ENCODE measurements at places on chromosomes 5 and 9.

DNA sequence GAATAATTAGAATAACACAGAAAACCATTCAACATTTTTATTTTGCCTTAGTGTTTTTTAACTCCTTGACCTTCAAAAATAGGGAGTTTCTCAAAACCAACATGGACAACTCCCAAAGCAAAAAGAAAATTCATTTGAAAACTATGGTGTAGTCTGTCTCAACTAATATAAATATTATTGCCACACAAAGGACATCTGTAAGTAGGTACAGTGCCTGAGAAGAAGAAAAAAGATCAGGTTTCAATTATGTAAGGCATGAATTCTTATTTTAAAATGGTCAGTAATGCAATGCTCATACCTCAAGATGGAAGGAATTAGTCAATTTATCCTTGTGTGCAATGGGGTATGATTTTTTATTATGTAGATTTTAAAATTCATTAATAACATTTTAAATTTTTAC lies 109.6 kb upstream of the CNTLN start:
- no peak for DNase-seq

- no peak for DNase-seq
These were observed 282.4 kb downstream of the ARHGEF28 start for GRCh38 chr5:73908395-73908794.

DNA sequence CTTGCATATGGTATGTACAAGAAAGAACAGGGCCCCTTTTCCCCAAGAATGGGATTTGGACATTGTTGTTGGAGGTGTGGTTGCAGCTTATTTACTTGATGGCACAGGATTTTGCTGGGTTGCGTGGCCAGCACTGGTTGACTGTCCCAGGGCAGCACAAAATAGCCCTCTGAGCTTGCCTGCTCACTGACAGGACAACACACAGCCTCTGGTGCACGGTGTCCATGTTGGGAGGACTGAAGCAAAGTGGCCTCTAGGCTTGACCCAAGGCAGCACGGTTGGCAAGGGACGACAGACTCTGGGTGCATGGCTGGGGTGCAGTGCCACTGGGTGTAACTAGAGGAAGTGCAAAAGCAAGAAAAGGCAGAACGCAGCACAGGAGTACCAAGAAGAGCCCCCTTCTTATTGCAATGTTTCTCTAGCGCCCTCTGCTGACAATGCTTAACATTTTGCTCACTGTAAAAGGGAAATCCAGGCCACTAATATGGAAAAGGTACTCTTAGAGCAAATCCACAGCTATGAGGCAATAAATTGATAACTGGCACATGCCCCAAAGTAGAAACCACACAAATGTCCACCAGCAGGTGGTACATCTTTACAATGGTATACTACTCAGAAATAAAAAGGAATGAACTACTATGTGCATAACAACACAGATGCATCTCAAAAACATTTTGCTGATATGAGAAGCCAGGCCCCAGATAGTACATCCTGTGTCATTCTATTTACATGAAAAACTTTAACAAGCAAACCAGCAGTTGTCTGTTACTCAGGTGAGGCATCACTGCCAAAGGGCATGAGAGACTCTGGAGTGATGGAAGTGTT lies 47.4 kb upstream of the BARX1 start:
- peak; percentile 54 for DNase-seq

- peak; percentile 76 for DNase-seq
These were observed 1.6 kb upstream of the ZNF608 start for GRCh38 chr5:124747791-124748686.

DNA sequence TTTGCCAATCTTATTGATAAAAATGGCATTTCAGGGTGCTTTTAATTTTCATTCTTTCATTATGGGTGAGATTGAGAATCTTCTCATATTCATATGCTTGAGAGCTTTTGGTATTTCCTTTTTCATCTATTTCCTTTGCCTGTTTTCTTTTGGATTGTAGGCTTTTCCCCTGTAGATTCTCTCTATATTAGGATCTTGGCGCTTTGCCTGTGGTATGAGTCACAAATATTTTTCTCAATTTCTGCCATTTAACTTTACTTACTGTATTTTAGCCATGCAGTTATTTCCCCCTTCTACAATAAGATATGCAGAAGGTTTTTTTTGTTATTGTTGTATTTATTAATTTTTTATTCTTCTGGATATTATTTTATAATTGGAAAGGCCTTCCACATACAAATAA lies 21.5 kb upstream of the KLF9 start:
- no peak for DNase-seq

GRCh38 chr5:59746241-59746765 lies 147.2 kb downstream of the PDE4D start:
- no peak for DNase-seq

GRCh38 chr5:120464627-120465435 lies 731 bp downstream of the PRR16 start:
- peak; percentile 86 for DNase-seq

GRCh38 chr9:91857291-91858212 lies 92.5 kb downstream of the ROR2 start:
- DNase-seq, result peak; percentile 69

DNA sequence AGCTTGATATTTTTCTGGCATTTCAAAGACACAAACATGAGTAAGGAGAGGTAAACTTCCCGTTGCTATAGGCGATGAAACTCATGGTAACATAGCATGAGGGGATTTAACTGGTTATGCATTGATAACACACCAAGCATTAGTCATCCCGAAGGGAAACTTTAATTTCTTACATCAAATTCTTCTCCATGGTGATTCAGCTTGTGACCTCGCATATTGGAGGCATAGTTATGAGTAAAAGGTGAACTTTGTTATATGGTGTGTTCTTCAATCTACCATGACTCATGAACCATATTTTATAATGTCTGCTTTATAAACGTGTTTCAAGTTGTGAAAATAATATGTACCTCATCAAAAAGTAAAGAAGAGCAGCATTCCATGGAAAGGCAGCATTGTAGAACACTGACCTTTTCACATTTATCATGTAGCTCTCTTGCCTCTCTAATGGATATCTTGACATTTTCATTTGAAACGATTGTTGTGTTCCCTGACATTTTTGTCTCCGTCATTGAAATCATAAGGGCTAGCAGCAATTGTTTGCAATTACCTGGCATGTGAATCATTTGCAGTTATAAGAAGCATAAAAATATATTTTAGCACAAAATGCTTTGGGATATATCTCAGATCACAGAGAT lies 491.8 kb downstream of the ANXA1 start:
- DNase-seq, result no peak

- no peak for DNase-seq
These were observed 55.5 kb downstream of the NNT start for GRCh38 chr5:43658509-43658908.

DNA sequence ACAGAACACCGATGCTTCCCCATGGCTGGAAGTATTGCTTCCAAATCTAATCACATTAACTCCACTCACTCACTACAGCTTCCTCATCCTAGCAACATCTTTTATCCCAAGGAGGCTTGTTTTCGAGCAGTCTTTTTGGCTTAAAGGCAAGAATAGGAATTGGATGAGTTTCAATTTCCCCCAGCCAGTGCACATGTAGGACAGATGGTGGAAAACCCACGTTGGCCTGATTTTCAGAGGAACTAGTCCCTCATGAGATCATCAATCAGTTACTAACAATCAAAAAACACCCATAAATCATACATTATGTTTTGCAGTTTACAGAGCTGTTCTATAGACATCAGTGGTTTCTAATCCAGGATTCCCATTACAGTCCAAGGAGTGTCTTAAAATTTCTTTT lies 48.5 kb upstream of the AGXT2 start:
- DNase-seq, result no peak

DNA sequence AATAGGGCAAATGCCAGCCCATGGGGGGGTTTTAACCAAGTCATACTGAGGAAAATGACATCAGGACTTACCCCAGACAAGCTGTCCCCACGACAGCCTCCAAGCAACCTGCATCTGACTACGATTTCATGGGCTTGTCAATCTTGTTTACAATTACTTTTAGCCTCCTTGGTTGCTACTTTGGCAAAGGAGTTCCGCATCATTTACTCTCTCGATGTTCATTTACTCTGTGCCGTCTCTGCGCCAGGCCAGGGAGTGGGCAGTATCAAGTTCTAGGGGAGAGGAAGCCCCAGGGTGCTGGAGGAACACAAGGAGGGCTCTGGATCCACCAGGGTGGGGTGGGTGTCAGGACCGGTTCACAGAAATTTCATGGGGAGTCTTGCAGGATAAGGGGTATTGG lies 23.9 kb downstream of the PTPN3 start:
- no peak for DNase-seq

- DNase-seq, result no peak
These were observed 10.9 kb upstream of the CLIC3 start for GRCh38 chr9:137007108-137007815.

DNA sequence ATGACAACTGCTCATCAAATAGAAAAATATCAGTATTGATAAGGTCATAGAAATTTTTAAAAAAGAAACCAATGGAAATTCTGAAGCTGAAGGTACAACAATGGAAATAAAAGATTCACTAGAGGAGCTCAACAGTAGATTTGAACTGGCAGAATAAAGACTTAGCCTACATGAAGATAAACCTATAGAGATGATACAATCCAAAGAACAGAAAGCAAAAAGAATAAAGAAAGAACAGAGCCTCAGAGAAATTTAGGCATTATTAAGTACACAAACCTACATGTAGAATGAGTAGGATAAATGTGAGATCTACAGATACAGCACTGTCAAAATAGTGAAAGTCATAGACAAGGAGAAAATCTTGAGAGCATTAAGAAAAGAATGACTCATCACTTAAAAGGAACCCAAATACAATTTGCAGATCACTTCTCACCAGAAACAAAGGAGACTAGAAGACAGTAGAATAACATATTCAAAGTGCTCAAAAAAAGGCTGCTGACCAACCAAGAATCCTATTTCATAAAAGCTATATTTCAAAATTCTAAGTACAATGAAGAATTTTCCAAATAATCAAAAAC lies 47.8 kb upstream of the HTR4 start:
- DNase-seq, result no peak

DNA sequence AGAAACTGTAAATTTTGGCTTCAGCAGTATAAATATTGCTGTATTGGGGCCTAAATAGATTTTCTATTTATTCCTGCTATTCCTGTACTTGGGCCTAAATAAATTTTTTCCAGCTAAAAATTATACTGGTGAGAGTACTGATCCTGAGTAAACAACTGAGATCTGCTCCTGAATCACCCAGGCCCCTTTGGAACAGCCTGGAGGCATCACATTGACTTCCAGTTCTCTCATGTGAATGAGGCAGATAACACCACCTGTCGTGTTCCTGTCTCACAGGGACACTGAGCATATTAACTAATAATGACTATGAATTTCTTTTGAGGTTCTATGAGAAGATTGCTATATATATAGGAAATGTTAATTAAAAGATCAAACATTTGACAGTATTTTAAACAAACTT lies 119.5 kb upstream of the PLCXD3 start:
- no peak for DNase-seq

DNA sequence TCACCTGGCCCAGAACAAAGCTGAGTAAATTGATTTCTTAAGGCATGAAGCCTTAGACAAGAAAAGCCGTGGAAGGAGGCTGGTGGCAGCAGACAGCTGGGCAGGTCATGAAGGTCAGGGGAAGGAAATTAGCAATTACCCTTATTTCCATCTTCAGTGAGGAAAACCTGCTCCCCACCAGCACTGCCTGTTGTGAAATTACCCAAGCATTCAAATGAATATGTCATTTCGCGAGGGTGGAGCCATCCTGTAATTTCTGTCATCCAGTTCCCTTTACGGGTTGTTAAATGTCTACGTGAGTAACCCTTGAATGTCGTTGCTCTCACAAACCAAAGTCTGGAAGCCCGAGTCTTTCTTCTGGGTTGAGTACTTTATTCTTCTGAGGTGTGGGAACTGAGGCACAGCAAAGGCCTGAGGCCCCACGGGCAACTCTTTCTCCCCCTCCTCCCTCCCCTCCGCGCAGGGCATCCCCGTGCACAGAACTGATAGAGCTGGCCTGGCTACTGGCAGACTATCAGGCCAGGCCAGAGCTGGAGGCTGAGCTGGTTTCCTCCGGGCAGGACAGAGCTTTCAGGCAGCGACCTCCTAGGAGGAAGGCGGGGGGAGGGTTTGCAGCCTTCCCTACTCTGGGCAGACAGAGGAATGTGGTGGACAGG lies 22.0 kb upstream of the AK3 start:
- DNase-seq, result no peak

DNA sequence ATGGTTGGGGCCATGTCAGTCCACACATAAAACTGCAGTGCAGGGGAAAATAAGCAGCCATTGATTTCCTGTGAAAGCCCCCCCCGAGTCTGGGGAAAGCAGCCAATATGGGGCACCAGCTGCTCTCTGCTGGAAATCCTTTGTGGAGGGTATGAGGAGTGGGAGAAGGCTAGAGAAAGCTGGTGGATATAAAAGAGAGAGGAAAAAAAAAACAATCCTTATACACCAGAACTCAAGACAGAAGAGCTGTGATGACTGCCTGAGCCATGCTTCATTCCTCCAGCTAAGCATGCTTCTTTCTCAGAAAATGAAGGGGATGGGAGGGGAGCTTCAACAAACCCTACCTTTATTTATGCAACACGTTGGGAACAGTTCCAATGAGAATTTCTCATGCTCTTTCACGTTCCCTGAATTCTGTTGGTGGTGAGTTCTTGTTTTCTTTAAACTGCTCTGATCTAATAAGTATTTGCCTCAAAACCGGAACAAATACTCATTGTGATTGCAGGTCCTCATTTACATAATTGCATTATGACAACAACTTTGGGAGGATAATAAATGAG lies 688.0 kb upstream of the SEMA6A start:
- peak; percentile 60 for DNase-seq

GRCh38 chr9:16221822-16222547 lies 648.5 kb downstream of the BNC2 start:
- DNase-seq, result no peak

GRCh38 chr5:180591311-180591887 lies at the start of gene SCGB3A1:
Gene SCGB3A1 (minus strand): TSS chr5:180591499. CDS start chr5:180591462, 37 bp downstream.
- DNase-seq, result peak; percentile 67

DNA sequence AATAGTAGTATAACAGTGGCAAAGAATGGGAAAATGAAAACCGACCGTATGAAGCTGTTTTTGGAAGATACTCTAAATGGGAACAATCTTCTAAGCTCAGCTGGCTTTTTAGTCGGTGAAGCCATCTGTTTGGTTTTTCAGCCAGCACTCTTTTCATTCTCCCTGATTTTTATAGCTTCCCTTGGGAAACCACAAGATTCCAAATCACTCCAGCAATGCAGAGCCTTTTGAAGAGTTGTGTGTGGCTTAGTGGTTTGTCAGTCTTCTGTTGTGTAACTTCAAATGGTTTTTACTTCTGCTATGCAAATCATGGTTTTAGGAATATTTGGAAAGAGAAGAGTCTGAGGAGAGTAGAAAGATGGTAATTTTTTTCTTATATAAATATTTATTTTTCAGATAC lies 180.7 kb downstream of the KDM4C start:
- no peak for DNase-seq

Data from retina (tissue), 1 donor.